ENCODE measurements at places on chromosomes 13 and 19.

DNA sequence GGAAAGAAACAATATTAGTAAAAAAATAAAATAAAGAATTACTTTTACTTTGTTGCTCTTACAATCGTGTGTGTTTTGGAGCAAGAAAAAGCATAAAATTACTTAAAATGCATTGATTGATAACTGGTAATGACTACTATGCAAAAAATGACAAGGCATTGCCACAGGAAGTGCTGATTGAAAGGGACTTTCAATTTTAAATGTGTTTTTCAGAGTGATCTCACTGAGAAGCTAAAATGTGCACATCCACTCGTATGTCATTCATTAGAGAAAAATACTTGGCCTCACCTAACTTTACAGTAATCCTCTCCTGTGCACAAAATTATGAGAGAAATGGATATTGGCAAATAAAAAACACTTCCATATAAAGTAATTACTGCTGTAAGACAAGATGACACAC is 934.9 kb downstream of the SLITRK6 start:
- no peak for DNase-seq

GRCh38 chr13:78383071-78383484 is 220.3 kb downstream of the POU4F1 start:
- no peak for DNase-seq

GRCh38 chr19:583198-583967 is 6.3 kb upstream of the HCN2 start:
- DNase-seq, result no peak

DNA sequence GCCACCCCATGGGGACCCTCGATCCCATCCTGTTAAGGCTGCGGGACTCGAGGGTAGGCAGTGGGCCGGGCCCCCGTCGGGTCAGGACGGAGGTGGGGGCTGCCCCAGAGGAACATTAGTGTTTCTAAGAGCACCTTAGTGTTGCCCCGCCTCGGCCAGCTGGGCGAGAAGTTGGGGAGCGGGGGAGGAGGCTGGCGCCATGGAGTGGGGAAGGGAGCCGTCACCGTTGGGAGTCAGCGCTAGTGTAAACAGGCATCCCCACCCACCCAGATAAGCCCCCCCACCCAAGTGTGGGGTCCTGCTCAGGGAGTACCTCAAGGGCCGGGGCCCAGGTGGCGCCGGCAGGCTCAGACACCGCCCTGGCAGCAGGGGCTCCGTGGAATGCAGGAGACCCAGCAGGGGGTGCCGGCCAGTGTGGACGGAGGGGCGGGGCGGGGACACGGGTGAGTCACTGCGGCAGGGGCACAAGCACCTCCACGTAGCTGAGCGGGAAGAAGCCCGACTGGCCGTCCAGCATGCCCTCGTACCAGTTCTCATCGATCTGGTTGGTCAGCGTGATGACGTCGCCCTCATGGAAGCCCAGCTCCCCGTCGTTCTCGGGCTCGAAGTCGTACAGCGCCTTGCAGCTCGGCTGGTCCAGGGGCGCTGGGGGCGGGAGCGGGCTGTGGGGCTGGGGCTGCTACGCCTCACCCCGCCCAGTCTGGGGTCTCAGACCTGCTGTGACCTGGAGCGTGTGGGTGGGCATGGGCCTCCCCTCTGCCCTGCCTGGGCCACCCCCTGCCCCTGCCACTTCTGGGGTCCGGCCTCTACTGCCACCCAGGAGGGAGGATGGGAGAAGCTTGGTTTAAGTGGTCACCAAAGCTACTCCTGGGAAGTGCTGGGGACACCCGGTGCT is 18.0 kb downstream of the MPND start:
- DNase-seq, result no peak

DNA sequence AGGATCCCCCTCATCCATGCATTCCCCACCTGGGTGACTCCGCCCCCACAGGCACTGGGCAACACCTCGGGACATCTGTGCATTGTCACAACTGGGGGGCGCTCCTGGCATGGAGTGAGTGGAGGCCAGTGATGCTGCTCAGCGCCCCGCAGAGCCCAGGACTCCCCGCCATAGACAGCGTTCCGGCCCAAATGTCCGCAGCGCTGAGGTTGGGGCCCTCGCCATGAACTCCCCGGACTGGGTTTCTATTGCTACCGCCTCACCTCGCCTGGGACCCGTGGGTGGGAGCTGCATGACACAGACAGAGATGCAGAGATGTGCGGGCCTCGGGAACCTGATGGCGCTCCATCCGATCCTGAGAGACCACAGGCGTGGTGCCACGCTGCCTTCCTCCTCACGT is 4.6 kb downstream of the FZR1 start:
- DNase-seq, result no peak

Data from cortex of kidney (tissue), 1 donor.